ENCODE measurements at places on chromosomes 5 and 9.
A peak's percentile ranks its signal among the peaks of the same experiment; 100 is the strongest.

DNA sequence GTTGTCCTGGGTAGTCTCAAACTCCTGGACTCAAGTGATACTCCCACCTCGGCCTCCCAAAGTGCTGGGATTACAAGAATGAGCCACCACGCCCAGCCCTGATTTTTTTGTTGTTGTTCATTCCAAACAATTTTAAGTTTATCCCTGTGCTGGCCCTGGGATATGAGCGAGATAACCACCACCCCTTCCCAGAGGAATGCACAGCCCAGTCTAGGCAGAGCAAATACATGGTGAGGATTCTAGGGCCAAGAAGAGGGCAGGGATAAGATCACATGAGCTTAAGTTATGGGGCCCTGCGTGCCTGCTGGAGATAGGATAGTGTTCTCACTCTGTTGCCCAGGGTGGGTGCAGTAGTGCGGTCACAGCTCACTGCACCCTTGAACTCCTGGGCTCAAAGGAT is 21.0 kb upstream of the TOR1B start:
- no peak for DNase-seq

DNA sequence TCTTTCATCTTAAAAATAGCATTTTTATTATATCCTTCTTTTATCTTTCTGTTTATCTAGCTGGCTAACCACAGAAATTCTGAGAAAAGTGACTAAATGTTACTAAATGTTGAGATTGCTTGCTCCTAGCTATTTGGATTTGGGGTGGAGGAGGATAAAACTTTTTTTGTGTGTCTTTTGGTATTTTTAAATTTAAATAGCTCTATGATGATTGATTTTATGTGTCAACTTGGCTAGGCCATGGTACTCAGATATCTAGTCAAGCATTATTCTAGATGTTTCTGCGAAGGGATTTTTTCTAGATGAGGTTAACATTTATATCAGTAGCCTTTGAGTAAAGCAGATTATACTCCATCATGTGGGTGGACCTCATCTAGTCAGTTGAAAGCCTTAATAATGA is 75.0 kb downstream of the GCNT1 start:
- no peak for DNase-seq

DNA sequence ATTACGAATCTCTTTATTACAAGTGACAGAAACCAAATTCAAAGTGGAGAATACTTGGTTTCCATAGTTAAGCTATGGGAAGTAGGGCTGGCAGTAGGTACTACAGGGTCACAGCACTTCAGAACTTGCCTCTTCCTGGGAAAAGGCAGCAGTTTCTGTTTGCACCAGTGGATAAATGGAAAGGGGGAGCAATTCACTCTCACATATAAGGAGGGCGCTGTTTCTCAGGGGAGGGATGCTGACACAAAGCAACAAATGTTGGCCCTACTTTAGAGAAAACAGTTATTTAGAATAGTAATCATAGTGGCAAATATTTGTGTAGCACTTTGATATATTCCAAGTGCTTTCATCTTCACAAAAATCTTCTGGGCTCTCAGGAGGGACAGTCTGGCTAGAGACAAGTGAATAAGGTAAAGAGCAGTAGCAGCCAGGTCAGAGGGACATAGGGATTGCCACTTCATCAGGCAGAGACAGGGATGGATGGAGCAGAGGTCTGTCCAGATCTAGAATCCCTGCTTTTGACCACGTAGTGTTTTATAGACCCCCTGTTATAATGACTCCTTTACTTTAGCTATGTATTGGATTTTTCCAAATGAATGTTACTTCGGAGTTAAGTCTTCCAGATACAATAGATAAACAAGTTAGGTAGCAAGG is 554.8 kb upstream of the SGCD start:
- DNase-seq = no peak

DNA sequence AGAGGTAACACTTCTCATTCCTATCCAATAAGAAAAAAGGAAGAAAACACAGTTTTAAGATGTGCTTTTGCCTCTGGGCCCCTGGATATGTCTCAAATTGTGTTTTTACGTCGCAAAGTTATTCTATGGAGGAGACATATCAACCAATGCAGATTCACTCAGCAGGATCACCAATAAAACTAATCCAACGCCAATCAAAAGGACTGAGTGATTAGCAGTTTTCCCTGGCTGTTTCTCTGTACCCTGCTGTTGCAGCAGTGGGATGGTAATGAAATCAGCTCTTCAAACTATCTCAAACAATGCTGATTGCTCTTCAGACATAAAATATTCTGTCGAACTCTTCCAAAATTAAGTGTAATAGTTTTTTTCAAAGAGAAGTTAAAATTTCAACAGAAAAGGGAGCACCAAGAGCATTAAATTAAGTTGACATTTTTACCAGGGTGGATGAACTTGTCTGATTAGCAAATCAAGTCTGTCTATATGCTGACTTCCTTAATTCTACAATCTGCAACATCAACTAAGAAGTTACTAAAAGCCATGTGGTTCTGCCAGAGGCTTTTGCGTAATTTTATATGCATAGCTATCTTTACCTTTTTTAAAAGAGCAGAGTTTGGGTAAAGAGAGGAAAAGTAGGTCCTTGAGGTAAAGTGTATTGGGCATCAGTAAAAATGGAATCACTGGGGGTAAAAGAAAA is 9.7 kb upstream of the HK3 start:
- no peak for DNase-seq

GRCh38 chr9:34675048-34675714 is 12.7 kb upstream of the CCL27 start:
- no peak for DNase-seq

DNA sequence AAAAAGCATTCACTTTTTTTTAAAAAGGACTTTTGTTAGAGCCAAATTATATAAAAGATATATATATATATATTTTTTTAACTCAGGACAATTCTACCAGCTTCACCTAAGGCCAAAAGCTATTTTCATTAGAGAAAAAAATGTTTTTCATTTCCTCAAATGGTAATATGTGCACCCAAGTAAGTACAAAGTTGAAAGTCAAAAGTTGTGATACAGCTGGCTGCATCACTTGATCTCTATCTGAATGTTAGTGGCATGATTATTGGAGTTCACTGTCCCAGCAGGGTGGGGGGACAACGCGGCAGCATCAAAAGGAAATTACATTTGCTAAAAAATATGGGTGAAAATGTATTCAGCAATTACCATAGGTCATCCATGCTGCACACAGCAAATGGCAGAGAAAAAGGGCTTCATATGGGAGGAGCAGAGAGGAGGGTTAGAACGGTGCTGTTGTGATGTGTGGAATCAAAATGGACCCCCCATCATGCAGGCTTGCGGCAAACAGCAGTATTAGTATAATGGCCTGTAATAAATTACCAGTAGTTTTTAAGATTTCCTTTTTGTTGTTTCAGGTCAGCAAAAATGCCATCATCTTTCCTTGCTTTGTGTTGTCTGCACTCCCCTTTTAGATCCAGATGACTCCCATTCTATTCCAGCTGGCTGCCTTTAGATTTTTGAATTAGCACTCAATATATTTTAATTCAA is 253.7 kb downstream of the MAT2B start:
- DNase-seq = no peak

DNA sequence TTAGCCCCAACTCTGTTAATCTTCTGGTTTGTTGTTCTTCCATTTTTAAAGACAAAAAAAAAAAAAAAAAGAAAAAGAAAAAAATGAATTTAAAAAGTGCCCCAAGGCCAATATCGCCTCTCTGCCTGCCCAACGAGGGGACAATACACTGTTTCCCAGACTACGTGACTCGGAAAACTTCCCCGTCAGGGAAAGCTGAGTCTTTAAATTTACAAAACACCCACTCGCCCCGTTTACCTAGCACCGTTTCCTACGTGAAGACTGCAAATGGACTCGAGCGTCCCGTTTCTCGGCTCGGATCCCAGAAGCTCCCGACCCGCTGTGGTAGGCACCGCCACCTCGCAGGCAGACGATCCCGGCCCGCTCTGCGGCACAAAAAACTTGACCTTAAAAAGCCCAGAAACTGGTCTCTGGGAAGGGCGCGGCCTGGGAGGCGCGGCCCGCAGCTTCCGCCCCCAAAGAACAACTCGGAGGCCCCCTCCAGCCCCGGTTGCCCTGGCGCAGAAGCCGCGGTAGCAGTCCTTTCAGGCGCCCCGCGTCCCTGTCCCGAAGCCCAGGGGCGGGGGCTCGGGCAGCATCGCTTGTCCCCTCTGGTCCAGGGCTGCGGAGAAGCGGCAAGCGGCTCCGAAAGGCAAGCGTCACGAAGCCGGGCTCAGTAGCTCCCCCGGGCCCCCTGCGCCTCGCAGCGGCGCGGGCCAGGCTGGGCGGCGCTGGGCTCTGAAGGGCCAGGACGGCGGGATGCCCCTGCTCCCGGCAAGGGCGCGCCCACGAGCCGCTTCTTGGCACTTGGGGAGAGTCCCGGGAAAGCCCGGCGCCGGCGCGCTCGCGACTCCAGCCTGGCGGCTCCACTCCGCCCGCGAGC is at the start of gene GCNT4:
GCNT4 (minus strand) TSS at position 367 of the 862 bp plus-strand sequence. CDS start 22,521 bp downstream, outside the sequence.
- no peak for DNase-seq

- DNase-seq = no peak
Observed at GRCh38 chr5:155786108-155786507, 540.9 kb upstream of the SGCD start.

GRCh38 chr5:127967323-127967982 is 116.1 kb upstream of the SLC12A2 start:
- DNase-seq = no peak

- peak; percentile 62 for DNase-seq
Observed at GRCh38 chr9:99753436-99753835, 68.2 kb upstream of the NR4A3 start.

- DNase-seq = no peak
Observed at GRCh38 chr9:137130176-137130755, 8.7 kb upstream of the GRIN1 start.

- DNase-seq = no peak
Observed at GRCh38 chr9:134285215-134285845, 40.9 kb upstream of the RXRA start.

- DNase-seq = no peak
Observed at GRCh38 chr9:75418518-75418917, 330.2 kb downstream of the OSTF1 start.

GRCh38 chr9:93950619-93951601 is 4.2 kb downstream of the BARX1 start:
- DNase-seq = no peak

DNA sequence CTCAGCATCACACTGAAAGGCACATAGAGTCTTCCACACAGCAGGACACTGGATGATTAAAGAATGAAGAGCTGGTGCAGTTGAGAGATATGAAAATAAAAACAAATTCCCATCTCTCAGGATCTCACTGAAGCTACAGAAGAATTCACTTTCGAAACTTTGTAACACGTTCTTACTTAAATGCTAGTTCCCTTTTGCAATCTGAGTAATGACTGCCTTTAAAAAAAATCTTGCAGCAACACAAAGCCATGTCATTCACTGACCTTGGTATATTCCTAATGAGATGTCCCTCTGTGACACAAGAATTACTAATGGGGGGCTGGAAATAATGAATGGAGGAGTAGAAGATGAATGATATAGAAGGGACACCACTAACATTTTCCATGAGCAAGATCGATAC is 201.8 kb downstream of the GLIS3 start:
- no peak for DNase-seq

- no peak for DNase-seq
Observed at GRCh38 chr9:131923766-131924165, 155.9 kb downstream of the MED27 start.

GRCh38 chr9:85199866-85200495 is 530.5 kb downstream of the NTRK2 start:
- no peak for DNase-seq
